ENCODE measurements at places on chromosomes 7 and 10.
A peak's percentile ranks its signal among the peaks of the same experiment; 100 is the strongest.

GRCh38 chr10:50585921-50586739 is 37.6 kb downstream of the SGMS1 start:
- DNase-seq, result peak; percentile 18

- no peak for DNase-seq
These were observed 175.1 kb downstream of the COBL start for GRCh38 chr7:51141451-51142003.

GRCh38 chr7:24899161-24899560 is 80.8 kb downstream of the OSBPL3 start:
- DNase-seq, result no peak

- no peak for DNase-seq
These were observed 4.1 kb downstream of the KNDC1 start for GRCh38 chr10:133163889-133164815.

DNA sequence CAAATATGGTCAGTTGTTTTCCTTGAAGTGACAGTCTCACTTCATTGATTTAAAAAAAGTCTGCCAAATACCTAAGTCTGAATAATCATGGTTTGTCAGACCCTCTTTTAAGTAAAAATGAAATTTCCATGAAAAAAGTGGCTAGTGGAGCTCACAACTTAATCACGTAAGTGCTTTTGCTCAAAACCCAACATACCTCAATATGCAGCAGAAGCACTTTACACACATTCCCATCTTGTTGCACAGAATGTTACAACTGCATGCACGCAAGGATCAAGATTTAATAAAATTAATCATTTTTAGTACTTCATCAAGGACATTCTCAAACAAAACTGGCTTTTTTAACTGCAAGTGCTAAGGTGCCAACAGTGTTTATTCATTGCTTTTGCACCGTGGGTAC is 21.6 kb downstream of the EZH2 start:
- DNase-seq, result no peak

DNA sequence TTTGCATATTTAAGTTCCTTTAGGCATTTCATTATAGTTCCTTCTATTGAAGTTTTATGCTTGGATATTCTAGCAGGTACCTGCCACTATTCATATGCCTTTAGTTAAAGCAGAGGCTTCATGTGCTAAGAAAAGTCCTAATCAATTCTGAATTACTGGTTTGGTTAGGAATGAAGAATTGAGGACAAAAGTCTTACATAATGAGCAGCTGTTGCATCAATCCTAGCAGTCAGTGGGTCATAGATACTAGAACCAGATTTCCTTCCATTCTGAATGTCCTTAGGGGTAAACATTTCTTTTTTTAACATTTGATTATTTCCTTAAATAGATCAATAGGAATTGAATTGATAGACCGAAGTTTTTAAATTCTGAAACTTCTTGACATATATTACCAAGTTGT is 59.2 kb downstream of the CDK13 start:
- no peak for DNase-seq

DNA sequence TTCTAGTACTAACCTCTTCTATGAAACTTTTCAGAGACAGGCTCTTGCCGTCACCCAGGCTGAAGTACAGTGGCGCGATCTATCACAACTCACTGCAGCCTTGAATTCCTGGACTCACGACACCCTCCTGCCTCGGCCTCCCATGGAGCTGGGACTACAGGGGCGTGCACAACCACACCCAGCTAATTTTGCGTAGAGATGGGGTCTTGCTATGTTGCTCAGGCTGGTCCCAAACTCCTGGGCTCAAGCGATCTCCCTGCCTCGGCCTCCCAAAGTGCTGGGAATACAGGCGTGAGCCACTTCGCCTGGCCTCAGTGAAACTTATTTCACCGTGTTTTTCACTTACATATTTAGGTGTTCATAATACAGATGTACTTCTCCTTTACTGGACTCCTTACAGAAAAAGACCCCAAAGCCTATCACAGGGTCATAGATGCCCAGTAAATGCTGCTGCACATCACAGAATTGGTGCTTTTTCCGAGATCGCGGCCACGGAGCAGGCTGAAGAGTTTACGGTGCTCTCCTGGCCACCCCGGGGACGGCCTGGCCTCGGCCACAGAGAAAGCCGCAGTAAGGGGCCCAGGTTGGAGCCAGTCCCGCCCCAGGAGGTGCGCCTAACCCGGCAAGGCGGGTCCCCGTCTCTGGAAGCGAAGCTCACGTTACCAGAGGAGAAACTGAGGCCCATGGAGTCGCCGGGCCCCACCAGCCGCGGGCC is 595 bp downstream of the TBL2 start:
- no peak for DNase-seq

DNA sequence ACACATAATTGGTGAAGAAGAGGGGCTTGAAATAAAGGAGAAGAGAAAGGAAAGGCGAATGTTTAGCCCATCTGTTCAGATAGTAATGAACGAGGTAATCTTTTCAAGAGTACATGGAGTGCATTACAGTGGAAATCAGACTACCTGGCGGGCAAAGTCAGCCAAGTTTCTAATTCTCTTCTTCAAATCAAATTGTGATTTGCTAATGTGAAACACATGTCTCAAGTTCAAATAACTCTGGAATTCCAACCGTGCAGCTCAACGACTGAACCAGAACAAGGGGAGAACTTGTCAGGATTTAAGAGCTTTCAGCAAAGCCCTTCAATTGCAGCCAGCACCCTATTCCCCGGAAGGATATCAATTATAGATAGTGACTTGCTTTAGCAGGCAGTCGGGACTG is 216.9 kb downstream of the GLI3 start:
- no peak for DNase-seq

DNA sequence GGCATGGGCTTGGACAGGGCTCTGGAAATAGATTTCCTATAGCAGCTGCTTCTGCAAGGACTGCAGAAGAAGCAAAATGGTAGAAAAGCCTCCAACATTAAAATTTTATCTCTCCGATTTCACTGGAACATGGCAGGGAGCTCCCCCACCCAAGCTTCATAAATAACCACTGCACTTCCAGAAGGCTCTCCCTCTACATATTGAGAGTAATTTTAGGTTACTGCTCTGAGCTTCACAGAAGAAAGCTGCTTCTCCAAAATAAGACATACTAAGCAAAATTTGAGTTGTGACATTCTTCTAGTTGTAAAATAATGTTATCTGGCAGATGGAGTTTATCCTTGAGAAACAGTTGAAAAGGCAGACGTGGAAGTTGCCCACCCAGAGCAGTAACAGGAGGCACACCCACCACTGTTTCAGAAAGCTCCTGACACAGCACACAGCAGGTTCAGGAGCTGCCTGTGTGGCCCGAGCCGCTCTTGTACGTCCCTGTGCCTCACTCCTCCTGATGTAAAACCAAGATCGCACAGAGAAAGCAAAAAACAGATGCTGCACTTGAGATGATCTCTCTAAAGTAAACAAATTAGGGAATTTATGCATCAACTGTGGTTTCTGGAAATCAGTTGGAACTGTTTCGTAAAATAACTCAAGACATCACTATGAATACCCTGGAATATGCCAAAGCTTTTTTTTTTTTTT is 621.0 kb downstream of the PARD3 start:
- DNase-seq, result no peak

DNA sequence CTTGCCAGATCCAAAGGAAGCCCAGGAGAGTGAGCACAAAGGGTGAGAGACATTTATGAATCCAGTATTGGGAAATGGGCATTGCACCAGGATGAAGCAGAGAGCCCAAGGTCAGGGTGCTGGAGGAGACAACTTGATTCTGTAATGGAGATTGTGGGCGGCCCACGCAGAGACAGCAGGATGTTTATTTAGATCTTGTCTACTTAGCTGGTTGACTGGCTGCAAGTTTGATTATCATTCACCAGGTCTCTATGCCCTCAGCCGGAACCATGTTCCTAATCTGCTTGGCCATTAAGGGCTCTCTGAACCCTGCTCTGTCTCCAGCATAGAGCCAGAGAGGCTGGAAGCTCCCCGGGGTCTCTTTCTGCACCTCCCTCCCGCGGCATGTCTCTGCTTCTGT is 188.7 kb downstream of the PLXNA4 start:
- DNase-seq, result no peak

DNA sequence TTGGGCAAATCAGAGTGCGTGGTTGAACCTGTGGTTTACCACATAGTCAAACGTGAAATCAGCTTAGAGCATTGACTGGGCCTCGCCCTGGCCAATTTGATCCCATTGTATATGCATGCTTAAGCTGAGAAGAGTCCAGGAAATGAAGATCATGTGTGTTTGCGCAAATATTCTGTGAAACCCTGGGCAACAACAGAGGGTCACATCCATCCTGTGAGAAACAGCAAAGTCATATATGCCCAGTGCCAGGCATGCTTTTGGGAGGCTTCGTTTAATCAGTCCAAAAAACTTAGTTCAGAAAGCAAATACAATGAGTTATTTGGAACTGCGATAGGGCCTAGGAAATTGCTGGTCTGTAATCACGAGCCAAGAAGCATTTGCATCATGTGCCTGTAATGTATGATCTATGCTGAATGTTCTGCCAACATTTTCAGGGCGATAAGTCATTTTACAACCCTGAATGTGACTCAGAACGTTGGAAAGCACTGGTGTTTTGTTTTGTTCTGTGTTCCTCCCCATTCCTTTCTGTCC is 412.1 kb upstream of the CELF2 start:
- no peak for DNase-seq

DNA sequence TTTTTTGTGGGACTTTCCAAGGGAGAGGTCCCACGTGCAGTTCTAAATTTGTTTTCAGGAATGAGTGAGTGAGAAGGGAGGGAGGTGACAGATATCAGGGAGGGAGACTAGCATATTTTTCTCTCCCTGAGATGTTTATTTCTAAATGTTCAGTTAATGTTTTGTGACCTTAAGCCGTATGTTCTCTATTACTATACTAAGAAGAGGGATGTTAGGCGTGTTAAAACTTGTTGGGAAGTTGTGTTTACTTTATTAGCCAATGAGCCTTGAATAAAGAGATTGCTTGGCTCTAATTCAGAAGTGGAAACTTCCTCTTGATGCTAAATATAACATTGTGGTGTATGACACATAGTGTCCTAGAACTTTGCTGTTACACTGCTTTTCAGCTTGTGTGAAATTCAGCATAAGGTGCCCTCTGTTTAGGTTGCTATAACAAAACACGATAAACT is 37.3 kb downstream of the DNAH11 start:
- DNase-seq, result no peak

GRCh38 chr10:78576276-78576675 is 492.5 kb upstream of the ZMIZ1 start:
- DNase-seq, result no peak

DNA sequence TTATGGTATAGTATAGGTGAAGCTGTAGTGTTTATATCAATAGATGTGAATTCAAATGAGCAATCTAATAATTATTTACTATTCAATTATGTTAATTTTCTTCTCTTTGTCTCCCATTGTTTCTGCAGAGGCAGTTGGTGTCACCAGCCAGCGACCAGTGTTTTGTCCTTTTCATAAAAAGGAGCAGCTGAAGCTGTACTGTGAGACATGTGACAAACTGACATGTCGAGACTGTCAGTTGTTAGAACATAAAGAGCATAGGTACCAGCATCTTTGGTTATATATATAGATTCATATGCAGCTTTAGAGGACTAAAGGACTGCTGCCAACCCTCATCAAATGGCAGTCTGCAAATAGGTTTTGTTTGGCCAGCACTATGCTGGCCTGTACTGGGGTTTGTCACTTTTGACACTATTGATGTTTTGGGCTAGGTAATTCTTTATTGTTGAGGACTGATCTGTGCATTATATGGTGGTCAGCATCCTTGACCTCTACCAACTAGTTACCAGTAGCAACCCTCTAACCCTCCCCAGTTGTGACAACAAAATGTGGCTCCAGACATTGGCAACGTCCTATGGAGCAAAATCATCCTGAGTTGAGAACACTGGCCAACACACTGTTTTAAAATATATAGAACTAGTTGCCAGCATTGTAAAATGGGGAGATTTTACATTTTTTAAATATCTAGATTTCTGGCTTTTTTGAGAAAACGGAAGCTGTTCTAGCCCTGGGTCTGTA is 59.2 kb downstream of the TRIM24 start:
- no peak for DNase-seq

DNA sequence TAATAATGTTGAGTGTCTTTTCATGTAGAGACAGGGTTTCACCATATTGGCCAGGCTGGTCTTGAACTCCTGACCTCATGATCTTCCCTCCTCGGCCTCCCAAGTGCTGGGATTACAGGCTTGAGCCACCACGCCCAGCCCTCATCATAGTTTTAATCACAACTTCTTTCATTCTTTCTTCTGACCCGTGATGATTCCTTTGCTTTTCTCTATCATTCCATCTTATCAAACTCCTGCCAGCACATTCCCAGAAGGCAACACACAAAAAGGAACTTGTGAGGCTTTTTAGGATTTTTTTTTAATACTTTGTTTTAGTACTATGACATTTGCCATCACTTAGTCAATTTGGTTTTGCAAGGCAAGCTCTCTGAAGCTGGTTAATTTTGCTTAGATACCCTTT is 77.5 kb upstream of the MEOX2 start:
- DNase-seq, result no peak

DNA sequence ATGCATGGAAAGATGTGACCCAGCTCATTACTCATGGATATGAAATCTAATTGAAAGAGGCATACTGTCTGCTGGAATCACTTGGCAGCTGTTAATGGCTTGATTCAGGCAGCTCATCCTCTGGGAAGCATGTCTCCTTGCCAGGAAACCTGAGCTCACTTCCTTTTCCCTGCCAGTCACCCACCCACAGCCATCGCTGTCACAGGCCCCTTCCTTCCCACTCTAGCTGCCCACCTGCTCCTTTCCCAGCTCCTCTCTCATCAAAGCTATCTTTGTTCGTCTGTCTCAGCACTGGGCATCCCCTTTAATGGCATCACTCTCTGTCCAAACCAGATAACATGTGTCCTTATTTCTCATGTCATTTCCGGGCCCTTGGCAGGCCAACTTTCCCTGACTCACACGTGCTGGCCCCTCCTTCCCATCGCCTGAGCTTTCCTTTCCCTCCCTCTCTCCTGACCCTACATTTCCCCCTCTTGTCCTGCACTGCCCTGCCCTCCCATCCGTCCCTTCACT is 721.9 kb downstream of the TNS3 start:
- no peak for DNase-seq

DNA sequence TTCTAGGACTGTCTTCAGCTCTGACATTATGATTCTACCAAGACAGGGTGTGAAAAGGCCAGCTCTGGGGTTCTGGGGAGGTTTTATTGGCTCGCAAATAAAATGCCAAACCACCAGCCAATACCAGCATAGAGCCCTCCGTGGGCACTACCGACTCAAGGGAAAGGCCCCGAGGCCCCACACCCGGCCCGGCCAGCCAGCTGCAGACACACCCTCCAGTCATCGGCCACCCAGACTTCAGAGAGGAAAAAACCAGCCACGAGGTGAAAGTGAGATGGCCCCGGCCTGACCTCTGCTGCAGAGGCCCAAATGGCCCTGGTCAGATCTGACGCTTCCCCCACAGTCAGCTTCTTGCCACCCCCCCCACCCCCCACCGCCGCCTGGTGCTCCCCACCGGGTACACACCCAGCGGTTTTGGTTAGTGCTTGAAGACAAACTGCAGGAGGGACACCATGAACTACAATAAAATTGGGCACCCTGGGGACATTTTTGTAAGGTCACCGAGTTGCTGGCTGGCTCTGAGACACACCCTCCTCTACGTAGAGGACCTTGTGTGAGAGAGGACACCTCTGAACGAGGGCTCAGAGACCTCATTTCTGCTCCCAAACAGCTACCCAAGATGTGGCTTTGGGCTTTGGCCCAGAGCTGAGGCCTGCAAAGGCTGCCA is 79.9 kb downstream of the PRKAG2 start:
- DNase-seq, result no peak

Measured in bone marrow (tissue), 2 donors.